ENCODE measurements at places on chromosomes 2 and 18.

DNA sequence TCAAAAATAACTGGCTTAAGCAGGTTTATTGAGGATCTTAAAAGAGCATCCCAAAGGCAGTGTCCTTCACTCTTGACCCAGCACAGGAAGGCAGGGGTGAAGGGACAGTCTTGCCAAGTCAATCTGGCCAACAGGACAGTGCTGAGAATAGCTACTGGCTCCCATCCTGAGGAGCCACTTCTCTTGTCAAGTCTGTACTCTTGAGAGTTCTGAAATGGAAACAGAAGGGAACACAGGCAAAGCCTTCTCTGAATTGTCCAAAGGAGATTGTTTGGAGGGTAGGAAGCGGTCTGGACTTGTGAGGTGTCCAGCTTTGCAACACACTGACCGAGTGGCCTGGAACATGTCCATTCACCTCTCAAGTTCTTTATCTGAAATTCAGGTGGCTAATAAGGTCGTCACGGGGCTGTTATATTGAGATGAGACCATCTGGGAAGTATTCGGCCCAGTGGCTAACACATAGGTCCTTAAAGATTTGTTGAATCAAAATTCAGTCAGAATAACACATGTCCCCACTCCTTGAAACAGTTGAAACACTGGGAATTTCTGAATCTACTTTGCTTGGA, 99.5 kb upstream of the FHL2 start:
- DNase-seq, result no peak

DNA sequence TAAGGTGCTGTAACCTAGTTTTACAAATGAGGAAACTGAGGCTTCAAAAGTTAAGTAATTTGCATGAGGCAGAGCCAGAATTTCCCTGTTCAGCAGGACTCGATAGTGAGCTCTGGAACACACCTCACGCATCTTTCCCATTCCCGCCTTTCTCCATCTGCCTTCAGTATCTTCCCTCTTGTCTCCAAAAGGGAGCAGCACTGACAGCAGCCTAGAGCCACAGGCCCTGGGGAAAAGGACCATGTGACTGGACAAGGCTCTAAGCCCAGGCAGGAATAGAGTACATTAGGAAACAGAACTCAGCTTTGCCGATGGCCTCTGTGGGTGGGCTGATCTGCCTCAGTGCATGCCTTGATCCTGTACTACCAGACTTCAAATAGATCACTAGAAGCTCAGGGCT, 21.5 kb downstream of the GPR155 start:
- no peak for DNase-seq

DNA sequence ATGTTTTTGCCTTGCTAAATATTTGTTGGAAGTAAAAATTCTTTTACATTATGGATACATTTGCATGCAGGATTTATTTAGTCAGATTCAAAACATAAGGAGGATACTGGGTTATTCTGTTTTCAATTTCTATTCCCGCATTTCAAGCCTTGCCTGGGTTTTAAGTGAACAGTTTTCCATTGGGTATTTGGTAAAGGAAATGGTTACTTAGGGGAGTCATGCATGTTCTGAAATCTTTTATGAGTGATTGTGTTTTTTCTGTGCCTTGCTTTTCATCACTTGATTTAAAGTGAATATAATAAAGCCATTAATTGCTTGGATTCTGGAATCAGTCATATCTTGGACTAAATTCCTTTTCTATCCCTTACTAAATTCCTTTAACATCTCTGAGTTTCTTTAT, 12.0 kb upstream of the SP9 start:
- no peak for DNase-seq

DNA sequence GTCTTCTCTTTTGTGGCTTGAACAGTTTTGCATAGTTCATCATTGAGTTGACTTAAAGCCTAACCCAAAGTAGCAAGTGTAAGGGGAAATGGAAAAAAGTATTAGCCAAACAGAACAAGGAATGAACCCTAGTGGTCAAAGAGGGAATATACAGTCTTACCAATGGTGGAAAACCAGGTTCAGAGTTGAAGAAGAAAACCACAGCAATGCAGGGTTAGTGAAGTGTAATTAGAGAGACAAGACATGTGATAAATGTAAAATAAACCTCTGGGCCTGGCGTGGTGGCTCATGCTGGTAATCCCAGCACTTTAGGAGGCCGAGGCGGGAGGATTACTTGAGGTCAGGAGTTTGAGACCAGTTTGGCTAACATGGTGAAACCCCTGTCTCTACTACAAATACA, 2.4 kb downstream of the TTN start:
- no peak for DNase-seq

DNA sequence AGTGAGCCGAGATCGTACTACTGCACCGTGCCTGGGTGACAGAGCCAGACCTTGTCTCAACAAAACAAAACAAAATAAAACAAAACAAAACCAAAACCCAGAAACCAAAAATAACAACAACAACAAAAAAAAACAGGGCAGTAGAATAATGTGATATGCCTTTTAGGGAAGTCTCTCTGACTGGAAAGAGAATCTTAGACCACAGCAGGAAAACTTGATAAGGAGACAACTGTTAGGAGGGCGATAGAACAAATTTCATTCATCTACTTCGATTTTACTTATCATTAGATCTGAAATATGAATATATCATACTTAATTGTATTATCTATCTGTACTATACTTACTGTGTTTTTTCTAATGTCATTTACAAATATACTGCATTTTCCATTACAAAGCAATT, 109.0 kb upstream of the CNTNAP5 start:
- DNase-seq, result no peak

DNA sequence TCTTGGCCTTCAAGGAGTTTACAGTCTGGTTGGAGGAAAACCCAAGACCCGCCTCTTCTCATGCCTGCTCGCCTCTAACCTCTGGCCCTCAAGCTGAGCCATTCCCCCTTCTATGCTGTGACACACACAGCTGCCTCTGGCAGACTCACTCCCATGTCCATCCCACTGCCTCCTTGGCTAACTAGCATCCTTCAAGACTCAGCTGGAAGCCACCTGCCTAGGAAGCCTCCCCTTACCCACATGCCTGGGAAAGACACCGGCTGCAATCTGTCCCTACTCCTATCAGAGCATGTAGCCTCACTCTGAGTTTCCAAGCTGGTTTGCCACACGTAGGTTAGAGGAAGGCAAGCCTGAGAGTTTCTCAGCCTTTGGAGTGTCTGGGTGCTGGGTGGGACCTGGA, 6.9 kb upstream of the MGAT4A start:
- DNase-seq, result no peak

DNA sequence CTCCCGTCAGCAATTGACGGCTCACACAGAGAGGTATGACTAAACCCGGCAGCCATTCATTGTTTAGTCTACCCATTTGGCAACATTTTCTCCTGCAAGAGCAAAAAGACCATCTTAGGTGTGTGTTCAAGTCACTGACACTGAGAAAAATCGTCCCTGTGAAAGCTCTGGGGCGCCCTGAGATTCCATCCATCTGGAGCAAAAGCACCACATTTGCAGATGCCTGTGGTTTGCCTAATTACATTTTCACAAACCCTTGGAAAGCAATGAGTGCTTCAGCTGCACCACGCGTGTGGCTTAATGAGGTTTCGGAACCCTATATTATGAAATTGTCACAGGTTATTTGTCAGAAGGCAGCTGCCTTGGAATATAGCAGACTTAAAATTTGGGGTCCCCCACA, 110.7 kb upstream of the PTPRM start:
- DNase-seq, result no peak

GRCh38 chr2:224646242-224646846, 61.2 kb upstream of the CUL3 start:
- DNase-seq, result peak; percentile 5

DNA sequence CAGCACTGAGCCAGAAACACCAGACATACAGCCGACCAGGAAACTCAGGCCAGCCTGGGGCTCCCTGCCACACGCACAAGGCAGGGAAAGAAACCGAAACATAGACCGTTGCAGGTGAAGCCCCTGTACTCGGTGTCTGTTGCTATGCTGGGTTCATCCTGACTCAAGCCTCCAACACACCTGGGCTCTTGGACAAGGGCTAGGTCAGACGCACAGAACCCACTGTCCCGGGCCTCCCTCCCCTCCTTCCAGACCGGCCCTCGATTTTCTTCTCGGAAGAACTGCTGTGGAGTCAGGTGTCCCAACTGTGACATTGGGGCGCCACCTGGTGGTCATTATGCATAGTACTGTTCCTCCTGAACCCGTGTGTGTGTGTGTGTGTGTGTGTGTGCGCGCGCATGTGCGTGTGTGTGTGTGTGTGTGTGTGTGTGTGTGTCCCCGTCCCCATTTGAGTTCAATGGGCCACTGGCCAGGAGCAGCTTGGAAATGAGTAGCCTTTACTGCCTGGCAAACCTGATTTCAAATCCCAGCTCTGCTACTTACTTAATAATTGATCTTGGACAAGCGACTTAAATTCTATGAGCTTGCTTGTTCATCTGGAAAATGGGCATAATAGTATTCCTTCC, 55.4 kb upstream of the GLI2 start:
- DNase-seq, result peak; percentile 55

GRCh38 chr18:33987206-33987605, 237.5 kb downstream of the NOL4 start:
- no peak for DNase-seq

DNA sequence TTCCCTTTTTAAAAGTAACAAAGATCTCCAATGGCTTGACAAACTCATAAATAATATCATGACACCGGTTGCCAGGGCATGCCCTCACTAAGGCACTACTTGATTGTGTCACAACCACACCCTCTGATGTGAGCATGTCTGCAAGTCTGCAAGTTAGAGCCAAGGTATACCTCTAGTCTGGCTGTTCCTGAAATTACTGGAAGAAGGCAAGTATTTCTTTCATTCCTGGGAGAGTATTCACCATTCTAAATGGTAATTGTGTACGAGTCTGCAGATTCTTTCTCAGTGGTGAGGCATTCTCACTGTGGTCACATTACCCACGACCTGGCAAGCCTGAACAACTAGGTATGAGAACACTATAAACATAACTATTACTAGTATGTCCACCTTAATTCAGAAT, 25.7 kb upstream of the RNU4ATAC start:
- no peak for DNase-seq

DNA sequence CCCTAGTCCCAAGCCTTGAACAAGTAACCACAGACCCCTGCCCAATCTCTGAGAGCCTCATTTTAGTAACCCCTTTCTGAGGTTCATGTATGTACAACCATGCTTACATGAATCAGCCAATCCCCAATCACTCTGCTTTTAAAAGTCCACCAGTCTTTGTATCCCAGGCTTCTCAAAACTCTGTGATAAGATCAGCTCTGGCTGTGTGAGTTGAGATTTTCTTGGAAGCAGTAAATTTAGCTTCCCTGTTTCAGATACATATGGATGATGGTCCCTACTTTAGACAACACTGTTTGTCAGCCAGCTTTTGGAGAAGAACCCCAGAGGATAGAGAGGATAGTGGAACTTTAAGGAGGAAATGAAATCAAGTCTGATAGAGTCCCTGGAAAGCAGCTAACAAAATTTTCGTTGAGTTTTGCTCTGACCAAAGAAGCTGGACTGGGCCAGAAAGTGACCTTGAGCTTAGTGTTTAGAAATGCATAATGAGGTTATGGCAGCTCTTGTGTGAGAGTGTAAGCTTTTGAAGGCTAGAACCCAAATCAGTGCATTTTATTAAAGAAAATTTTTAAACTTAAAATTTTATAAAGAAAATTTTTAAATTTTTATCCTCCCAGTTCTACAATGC, 3.7 kb downstream of the ADNP2 start:
- DNase-seq, result no peak

- DNase-seq, result no peak
Measured at GRCh38 chr2:120398996-120399888, 53.3 kb downstream of the INHBB start.

DNA sequence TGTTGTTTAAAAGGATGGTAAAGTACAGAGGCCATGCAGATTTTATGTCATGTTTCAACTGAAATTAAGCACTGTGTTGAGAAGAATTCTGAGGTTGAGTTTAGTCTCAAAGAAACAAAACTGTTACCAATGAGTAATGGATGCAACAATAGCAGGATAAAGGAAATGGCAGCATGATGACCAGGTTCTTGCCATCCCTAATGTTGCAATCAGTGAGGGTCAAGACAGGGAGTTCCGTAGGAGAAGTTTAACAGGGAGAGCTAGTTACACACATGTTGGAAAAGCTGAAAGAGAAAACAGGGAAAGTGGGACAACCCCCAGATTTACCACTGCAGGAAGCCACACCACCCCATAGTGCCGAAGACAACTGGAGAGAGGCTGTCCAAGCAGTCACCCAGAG, 343.8 kb upstream of the EPHA4 start:
- DNase-seq, result no peak

DNA sequence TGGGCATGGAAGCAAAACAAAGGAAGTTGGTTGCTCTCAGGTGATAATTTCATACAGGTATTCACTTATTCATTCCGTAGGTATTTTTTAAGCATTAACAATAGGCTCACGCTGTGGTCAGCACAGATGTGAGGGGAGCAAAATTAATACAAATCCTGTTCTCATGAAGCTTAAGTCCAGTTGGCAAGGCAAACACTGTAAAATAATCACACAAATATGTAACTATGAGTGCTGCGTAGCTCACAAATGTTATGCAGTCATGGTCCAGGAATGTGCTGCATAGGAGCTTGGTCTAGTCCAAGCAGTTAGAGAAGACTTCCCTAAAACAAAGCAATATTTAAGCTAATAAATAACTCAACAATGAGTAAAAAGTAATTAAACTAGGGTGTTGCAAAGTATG, 23.9 kb downstream of the SP5 start:
- DNase-seq, result no peak

DNA sequence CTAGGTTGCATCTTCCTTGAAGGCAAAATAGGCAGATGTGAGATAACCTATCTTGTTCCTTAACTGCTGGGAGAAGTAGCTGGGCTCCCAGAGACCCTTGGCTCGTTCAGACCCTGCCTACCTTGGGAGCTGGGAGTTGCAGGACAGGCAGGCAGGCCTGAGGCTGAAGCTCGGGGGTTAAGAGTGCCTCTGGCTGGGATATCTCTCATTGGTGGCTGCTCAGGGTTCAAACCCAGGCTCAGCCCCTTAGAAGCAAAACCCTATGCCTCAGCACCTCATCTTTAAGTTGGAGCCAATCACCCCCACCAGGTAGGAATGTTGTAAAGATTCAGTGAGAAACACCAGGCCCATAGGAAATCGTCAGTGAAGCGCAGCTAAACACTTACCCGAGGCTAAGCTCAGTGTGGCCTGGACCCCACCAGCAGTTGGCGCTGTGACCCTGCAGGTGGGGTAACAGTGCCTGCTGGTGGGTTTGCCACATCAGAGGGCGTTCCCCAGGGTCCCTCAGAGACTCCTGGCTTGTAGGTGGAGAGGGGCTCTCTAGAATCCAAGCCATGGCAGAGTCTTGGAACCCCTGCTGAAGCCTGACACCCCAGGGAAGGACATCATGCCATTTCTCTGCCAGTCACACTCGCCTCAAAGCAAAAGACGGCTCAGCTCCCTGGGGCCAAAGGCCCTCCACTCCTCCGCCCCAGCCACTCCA, 54.6 kb upstream of the GPR17 start:
- DNase-seq, result peak; percentile 57

GRCh38 chr18:48138660-48139430, 208.4 kb upstream of the SMAD2 start:
- DNase-seq, result no peak

GRCh38 chr2:48397281-48397680, 132.7 kb upstream of the STON1 start:
- DNase-seq, result no peak

- DNase-seq, result no peak
Measured at GRCh38 chr2:58239243-58239925, 1.7 kb downstream of the FANCL start.
